ENCODE measurements at places on chromosomes 5 and 9.
A peak's percentile ranks its signal among the peaks of the same experiment; 100 is the strongest.

DNA sequence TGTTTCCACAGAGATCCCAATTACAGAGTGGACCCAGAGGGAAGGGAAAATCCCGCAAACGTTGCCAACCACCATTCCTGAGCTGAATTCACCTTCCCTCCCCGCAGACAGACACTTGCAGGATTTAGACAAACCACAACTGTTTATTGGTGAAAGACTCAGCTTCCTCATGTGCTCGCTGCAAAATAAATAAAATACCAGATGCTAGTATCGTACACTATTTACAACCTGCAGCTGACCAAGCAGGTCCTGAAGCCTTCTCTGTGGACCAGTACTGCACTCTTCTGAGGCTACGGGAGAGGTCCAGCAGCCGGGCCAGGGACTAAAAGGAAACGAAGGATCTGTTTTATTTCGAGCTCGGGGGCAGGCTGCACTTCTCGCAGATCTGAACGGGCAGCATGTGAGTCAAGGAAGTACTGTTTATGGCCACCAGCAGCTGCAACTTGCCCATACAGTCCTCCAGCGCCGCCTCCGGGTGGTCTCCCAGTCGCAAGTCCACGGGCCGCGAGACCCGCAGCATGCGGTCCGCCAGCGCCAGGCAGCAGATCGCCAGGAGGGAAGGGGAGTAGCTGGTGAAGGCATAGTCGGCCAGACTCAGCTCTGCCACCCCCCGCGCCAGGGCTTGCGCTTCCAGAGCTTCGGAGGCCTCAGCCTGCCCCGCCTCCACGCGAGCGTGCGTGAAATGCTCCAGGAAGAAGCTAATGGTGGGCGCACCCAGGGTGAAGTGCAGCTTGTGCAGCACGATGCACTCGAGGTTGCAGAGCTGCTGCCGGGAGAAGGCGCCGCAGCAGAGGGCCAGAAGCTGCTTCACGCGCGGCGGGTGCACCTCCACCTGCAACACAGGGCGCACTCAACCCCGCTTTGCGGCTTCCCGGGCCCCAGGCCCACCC is 2.1 kb downstream of the CCNO start:
- no peak for DNase-seq

GRCh38 chr5:32138839-32139493 is 35.2 kb downstream of the GOLPH3 start:
- DNase-seq = peak; percentile 13

DNA sequence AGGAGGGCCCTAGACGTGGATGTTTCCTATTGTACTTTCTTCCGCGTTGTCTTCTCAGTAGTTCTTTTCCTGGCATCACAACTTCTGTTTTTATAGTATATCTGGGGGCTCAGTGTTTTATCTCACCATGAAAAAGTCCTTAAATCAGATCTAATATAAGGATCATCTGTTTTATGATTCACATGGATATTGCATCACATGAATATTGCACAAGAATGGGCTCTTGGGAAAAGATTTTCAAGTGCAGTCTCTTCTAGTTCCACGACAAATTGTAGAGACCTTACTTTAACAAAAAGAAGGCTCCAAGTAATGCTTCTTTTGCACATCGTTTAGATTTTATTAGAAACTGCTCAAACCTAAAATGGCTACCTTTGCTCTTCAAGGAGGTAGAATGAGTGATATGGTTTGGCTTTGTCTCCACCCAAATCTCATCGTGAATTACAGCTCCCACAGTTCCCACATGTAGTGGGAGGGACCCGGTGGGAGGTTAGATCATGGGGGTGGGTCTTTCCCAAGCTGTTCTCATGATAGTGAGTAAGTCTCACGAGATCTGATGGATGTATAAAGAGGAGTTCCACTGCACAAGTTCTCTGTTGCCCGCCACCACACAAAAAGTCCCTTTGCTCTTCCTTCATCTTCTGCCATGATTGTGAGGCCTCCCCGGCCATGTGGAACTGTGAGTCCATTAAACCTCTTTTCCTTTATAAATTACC is 53.7 kb upstream of the FAM120A start:
- peak; percentile 9 for DNase-seq

DNA sequence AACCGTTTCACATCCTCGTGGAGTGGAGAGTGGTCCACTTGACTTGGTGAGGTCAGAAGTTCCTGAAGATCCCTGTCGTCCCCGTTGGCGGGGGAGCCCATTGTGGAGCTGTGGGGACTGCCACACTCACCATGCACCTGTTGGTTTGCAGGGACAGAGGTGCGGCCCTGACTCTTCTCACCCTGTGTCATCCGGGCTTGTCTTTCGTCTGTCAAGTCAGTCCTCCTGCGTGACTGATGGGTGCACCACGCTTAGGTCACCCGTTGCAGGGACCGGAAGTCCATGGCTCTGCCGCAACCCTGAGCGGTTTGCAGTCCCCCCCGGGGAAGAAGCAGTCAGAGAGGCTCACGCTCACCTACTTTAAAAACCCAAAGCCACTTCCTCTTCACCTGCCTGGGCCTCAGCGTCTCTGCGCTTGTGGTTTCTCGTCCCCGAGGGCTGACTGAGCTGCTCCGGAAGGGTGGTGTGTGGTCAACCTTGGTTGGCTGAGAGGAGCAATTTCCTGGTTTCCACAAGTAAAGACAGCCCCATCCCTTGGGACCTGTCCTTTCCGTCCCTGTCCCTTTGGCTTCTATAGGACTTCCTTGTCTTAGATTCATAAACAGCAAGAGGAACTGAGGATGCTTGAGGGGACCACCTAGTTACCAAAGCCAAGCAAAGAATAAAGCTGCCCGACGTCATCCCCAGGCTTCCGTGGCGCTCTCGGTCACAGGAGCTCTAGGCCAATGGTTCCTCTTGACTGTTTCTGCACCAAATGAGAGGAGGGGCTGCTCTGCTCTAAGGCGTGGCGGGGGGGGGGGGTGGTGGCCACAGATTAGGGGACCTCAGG is 53.2 kb downstream of the USP20 start:
- DNase-seq = no peak

DNA sequence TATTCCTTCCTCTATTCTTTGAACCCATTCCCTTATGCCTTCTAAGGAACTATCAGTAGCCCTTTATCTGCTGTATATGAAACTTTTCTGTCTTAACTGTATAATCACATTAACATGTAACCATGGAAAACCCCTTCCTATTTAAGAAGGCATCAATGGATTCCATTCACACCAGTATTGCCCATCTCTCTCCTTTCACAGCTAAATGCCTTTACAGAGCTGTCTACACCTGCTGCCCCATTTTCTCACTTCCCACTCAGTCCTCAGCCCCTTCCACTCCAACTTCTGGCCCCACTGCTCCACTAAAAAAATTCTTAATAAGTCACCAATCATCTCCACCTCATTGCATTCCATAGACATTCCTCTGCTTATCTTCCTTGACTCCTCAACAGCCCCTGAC is 50.8 kb downstream of the SEC61B start:
- DNase-seq = no peak

DNA sequence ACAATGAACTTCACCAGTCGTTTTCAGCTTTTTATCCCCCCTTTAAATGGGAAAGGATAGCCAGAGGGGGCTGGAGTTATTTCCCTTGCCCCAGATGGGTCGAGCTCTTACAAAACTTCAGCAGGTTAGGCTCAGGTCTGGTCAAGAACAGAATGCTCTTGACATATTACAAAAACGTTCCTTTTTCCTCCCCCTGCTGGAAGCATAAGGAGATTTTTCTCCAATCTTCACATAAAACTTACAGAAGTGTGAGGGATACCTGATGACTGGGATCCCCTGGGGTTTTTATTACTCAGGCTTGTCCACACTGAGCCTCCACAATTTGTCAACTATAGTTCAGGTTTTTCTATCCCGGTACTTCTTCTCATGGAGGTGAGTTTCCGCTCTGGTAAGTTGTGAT is 60.8 kb downstream of the CSF2 start:
- DNase-seq = no peak

DNA sequence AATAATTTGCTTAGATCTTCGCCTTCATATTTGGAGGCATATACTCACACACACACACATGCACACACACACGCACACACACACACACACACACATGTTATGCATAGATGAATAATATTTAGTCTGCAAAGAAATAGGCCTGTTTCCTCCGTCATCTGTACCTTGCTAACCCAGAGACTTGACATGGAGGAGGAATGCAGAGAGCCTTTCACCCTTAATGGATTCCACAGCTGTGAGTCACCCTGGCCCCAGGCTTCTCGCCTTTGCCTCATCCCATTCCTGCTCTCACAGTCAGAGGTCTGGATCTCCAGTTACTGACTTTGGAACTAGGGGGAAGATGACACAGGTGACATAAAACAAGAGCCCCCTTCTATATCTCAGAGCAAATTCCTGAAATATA is 29.7 kb downstream of the ZNF462 start:
- DNase-seq = peak; percentile 94

DNA sequence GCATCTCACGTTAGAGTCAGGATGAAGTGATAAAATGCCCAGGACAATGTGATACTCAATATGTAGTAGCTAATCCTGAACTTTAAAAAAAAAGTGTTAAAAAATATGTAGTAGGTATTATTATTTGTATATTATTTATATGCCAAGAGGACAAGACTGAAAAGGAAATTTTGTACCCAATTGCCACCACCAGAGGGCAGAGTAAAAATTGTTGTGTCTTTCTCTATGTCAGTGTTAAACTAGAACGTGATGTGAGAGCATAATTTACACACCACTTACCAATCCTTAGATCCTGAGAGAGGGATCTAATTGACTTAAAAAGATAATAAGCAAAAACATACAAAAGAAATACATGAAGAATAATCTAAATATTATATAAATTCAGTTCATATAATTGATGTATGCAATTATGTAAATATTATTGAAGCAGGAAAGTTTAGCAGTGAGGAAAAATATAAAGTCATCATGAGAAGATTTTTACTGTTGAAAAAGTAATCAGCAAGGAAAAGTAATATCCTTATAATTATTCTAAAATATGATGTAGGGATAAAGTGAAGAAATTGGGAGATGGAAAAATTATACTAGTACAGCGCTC is 288.9 kb downstream of the RAB3C start:
- no peak for DNase-seq

GRCh38 chr5:142725231-142726187 is 39.6 kb upstream of the FGF1 start:
- no peak for DNase-seq

- peak; percentile 62 for DNase-seq
These were observed 91.0 kb upstream of the JAK2 start for GRCh38 chr9:4894076-4894475.

DNA sequence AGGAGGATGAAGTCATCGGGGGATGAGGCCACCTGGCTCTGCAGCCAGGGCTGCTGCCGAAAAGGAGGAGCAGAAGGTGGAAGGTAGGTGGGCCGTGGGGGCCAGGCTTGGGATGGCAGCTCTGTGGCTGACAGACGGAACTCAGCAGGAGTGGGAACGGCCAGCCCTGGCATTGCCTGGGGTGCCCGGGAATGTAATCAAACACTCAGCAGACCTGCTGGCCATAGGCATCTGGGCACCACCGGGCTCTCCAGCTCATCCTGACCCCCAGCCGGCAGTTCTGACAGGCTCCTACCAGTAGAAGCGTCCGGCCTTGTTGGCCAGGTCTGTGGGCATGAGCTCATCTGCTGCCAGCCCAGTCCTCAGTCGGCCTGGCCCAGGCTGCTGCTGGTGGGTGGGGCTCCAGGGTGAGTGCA is 4.3 kb upstream of the FAT2 start:
- DNase-seq = no peak

DNA sequence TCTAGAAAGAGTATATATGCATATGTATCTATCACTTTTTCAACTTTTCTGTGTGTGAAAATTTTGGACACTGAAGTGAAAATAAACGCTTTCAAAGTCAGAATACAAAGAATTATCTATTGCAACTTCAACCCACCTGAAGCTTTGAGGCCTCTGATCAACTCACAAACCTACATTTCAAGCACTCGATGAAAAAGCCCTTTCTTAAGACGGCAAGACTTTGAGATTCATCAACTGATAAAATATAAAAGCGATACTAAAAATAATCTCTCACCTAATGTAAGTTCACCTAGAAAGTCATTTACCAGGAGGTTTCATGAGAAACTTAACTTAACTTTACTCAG is 1.2 kb downstream of the GOLPH3 start:
- no peak for DNase-seq

DNA sequence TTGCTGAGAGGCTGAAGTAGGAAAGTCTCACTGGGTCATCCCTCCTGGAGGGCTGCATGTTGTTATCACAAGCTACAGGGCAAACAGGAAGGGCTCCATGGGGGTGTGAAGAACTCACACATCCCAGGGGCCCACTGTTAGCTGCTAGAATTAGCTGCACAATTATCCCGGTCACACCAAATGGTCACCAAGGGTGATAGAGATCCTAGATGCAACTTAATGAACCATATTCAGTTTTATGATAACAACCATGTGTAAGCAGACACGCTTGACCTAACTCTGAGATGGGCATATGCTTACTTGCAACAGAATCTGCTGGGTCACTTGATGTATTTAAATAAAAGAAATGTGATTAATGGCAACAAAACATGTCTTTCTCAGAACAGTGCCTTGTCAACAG is 143.5 kb upstream of the C6 start:
- no peak for DNase-seq

All from skeletal muscle cell (primary cell).